Astrocyte of the spinal cord (primary cell): ENCODE measurements at places on chromosomes 3 and 15.

GRCh38 chr15:94300612-94301011 is 69.3 kb downstream of the MCTP2 start:
- DNase-seq, result no peak

GRCh38 chr3:81425198-81425868 is 336.1 kb downstream of the GBE1 start:
- peak; percentile 44 for DNase-seq

DNA sequence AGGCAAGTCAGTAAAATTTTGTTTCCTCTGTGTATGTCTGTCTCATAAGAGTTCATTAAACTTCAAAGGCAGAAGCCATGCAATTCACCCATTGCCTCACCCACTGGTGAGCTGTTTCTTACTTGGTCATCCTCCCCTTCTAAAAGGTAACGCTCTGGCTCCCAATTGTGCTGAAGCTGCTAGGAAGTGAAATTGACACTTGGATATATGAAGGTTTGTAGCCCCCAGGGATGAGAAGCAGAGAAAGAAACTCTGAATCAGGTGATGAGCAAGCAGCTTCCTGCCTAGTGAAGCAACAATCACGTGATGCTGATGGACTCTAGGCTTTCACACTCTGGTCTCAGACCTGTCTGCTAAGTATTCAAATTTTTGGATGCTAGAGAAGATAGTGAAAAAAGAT is 70.7 kb downstream of the CD200R1L start:
- no peak for DNase-seq

GRCh38 chr3:48084929-48085328 is 68.7 kb upstream of the MAP4 start:
- no peak for DNase-seq

- no peak for DNase-seq
Observed at GRCh38 chr15:56146756-56147155, 96.9 kb downstream of the RFX7 start.

- peak; percentile 30 for DNase-seq
Observed at GRCh38 chr15:89912674-89913396, at the start of gene ARPIN. TSS of gene ARPIN (minus strand) at chr15:89912952. CDS start at chr15:89912835, 117 bp downstream.

DNA sequence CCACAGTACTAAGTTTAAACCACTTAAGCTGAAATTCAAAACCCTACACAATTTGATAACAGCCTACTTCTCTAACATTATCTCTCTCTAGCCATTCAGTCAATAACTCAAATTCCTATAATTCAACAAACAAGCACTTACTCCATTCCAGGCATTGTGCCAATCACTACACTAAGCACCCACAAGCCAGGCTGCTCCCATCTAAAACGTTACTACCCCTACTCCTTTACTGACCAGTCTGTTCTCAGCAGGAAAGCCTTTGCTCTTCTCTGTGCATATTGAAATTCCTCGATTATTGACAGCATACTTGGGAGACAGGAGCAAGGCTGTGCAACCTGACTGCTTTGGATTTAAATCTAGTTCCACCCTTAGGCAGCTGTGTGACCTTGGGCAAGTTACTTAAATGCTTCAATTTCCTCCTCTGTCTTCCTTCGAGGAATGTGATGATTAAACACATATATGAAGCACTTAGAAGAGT is 177.2 kb upstream of the THBS1 start:
- DNase-seq, result peak; percentile 36

- no peak for DNase-seq
Observed at GRCh38 chr3:148642214-148642613, 55.5 kb upstream of the AGTR1 start.

GRCh38 chr3:99678023-99678422 is 39.6 kb downstream of the COL8A1 start:
- peak; percentile 93 for DNase-seq

- no peak for DNase-seq
Observed at GRCh38 chr3:169128579-169128978, 534.9 kb downstream of the MECOM start.

DNA sequence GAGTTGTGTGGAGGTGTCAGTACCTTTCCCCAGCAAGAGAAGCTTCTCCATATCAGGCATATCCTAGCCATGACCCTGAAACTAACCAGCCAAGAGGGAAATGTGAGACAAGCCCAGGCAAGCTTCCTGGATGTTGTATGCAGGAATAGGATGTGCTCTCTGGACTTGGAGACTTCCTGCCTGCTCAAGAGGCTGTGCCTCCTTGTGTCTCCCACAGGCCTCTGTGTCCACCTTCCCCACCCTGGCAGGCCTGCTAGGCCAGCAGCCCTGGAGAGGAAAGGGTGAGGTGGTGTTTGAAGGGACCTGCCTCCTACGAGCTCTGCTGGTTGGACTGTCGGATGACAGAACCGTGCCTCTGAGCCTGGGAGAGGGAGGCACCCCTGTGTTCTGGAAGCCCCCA is 2.1 kb upstream of the DYNLT2B start:
- no peak for DNase-seq

DNA sequence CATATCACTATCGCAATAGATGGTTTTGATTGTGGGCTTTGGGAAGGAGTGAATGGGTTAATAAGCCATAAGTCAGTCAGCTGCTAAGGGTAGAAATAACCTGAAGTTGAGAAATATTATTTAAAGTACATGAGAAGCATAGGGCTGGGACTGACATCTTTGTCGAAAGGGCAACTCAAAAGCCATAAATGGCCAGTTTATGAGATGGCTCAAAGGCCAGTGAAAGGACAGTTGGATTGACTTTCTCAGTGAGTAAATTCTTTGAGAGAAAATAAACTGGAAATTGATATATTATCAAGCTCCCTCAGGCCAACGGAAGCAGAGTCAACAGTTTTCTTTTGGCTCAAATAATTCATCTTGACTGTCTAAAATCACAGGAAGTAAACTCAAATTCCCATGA is 419.8 kb downstream of the NSUN3 start:
- DNase-seq, result no peak

DNA sequence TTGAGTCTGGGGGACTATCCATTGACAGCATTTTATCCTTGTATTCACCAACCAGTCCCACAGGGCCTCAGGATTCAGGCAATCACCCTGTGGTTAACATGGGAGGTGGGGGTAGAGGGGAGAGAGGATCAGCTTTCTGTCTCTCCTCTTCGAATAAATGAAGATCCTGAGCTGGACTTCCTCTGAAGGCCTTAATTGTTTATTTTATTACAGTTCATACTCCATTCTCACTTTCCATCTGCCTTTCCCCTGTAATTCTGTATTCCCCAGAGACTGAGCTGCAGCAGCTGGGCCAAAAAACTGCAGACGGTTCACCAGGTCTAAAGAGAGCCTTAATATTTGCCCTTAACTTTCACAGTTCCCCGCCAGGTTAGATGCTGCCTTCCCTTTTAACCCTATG is 11.9 kb downstream of the TAGLN3 start:
- no peak for DNase-seq

DNA sequence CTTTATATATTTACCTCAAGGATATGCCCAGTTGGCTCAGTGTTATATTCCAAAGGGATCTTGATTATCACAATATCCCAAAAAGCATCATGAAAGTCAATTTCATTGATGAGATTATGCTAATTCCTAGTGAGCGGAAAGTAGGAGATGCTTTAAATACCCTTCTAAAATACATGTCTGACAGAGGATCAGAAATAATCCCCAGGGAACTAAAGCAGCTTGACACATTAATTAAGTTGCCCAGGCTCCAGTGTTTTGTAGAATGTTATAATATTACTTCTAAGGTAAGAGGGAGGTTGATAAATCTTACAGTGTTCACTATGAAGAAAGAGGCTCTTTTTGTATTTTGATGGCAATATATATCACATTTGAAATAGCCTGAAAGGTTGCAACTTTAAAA is 767.5 kb upstream of the ROBO1 start:
- DNase-seq, result no peak

DNA sequence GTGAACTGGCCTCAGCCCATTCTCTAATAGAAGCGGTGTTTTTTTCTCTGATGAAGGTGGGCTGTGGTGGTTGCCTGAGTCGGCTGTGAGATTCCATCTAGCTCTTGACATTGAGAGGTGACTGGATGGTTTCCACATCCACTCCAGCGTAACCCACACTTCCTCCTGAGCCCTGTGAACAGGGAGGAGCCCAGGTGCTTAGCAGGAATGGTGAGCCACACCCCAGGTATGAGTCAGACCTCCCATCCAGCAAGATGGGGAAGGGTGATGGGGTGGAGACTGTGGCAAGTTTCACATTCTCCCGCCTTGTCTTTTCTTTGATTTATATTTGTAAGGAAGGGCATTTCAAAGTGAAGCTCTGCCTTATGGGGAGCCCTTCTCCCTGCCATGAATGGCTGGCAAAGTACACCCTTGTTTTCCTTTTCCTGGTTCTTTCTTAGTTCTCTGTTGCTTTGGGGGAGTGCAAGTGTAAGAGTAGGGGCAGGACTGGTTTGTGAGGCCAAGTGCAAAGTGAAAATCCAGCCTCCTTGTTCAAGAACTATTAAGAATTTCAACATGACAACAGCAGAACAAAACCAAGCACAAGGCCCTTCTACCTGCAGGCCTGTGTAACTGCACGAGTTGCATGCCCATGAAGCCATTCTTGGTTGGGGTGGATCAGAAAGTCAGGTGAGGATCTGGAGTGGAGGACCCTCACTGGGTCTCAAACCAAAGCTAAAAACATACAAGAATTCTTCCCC is 4.6 kb upstream of the TPRG1 start:
- DNase-seq, result no peak
